Retina (tissue), 1 donor: ENCODE measurements at places on chromosomes 2 and 18.

- no peak for DNase-seq
Observed at GRCh38 chr2:26072925-26073768, 39.3 kb downstream of the RAB10 start.

GRCh38 chr2:240205348-240205747 lies 64.9 kb upstream of the OTOS start:
- no peak for DNase-seq

GRCh38 chr2:167134381-167135072 lies 246.2 kb downstream of the XIRP2 start:
- DNase-seq: no peak

DNA sequence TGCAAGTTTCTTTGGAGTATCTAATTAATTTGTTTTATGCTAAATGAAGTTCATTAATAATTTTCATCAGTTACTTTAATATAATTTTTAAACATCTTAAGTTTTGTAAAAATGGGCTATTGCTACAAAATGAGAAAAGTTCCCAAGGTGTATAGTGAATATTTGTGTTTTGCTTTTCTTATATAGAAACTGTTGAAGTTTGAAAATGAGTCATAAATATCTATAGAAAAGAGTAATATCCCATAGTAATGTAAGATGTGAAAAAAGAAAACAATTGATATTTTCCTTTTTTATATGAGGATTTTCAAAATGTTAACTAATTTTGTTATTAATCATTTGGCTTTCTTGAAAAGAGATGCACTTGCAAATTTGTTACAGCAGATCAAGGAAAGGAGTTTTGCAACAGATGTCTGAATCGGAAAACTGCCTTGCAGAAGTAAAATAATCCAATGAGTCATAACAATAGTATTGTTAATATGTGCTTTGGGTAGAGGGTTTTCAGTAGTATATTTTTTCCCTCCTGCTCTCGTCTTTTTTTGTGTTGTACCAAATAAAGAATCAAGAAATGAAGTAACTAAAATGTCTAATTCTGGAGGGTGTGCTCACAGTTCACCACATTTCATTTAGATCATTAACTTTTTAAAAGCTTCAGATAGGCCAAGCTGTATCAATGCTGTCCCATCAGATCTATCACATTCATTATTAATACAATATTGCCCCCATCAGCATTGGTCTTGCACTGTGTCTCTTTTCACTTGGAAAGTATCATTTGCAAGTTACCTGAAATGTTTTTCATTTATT lies 15.5 kb downstream of the DUSP19 start:
- no peak for DNase-seq

DNA sequence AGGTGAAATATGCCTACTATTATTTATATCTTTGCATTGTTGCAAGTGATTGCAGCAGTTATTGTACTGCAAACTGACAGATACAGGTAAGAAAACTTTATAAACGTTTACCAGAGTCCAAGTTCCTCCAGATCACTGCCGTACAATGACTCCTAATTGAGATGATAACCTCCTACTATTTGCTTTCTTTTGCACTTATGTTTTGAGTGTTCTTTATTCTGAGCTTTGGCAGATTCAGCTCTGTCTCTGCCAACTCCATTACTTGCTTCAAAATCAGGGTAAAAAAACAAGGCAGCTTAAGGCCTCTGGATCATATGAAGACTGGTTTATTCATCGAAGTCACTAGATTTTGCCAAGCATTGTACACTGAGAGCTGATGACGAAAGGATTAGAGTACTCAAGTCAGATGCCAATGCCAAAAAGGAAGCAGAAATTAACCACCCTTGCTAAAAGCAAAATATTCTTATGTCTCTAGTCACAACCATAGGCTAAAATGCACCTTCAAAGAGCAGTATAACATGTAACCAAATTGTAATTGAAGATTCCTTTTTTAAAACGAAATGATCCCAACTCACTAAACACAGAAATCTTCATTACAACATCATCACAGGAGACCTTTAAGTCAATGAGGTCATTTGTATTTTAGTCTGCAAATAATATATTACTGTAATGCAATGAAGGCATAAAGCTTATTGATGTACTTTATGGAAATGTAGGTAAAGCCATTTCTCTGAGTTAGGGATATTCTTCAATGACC lies 10.5 kb upstream of the IKZF2 start:
- no peak for DNase-seq

DNA sequence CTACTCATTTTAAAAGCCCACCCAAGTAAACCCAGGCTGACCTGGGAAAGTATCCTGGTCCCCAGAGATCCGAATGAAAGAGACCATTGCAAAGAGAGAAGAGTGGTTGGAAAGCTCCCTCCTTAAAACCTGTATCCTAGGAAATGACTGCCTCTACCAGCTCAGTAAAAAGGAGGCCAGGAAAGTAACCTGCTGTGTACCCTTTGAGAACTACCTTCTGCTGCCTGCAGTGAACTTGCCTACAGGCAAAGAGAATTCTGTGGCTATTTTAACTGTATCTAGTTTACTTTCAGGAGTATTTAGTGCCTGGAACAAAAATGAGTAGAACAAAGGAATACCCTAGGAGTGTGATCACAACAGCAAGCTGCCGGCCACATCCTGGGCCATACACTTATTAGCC lies 641.7 kb upstream of the NRXN1 start:
- no peak for DNase-seq

DNA sequence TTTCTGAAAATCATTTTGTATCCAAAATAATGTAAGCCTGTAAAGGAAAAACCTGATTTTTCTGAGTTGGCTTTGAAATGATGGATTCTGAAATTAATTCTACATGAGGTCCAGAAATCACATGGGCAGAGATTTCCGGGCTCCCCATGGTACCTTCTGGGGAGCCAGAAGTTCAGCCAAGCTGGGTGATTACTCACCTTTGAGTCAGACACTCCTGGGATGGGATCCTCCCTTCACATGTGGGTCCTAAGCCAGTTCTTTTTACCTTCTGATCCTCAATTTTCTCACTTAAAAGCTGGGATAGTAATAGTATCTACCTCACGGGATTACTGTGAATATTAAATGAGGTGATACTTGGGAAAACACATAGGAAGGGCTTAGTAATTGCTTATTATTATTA lies 179.8 kb upstream of the EPAS1 start:
- no peak for DNase-seq
